ENCODE measurements at places on chromosomes 12 and 14. TPM values are rescaled to one million over a fixed set of nuclear protein-coding genes. Genes with fewer than 3 reads are reported as not detected.

DNA sequence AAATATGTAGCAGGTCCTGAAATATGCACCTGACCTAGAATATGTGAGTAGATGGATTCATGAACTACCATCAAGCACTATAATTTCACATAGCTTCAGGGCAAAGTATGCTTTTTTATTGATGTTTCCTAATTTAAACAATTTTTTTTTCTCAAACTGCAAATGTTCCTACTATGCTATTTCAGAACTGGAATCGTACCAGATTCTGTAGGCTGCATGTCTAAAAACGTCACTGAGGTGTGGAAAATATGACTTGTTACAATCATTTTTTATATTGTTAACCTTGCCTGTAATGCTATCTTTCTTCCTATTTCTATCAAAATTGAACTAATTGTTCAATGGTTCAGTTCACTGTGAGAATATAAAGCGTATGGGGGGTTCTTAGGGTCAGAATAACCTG, 78.0 kb upstream of the RERGL start:
- H3K27ac ChIP-seq: no peak overlapping the region
- no peak for DNase-seq
- H3K4me3 ChIP-seq: no peak overlapping the region
- H3K27me3 ChIP-seq: no peaks in the 10 kb centered on the region
- H3K36me3 ChIP-seq: no peaks in the 10 kb centered on the region

GRCh38 chr14:32306549-32306948, 22.5 kb upstream of the AKAP6 start:
- no peak overlapping the region for H3K27ac ChIP-seq
- H3K4me3 ChIP-seq: no peak overlapping the region
- no peaks in the 10 kb centered on the region for H3K4me1 ChIP-seq
- H3K36me3 ChIP-seq: no peaks in the 10 kb centered on the region
- no peak for DNase-seq

Gene SCN8A
- total RNA-seq: 8.6 TPM

DNA sequence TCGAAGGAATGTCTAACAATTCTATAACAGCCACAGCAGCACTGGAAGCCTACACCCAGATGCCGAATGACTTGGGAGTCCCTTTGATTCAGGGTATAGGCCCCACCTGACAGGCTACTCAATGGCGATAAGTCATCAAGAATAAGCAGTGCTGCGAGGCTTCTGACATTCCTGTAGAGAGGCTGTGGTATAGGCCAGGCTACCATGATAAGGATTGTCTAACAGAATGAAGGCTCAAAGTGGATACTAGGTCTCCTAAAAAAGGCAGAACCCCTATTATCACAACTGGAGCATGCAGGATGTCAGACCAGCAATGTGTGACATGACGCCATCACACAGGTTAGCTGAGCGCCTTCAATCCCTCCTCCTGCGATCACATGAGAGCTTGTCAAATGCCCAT, 53.2 kb downstream of the ZFP36L1 start:
- H3K4me1 ChIP-seq: no peaks in the 10 kb centered on the region
- no peaks in the 10 kb centered on the region for H3K27me3 ChIP-seq
- H3K36me3 ChIP-seq: no peaks in the 10 kb centered on the region
- no peak for DNase-seq
- no peak overlapping the region for H3K4me3 ChIP-seq

- H3K4me1 ChIP-seq: peaks cover 12% of the 10 kb centered on the region
- peaks cover 12% of the 10 kb centered on the region for H3K36me3 ChIP-seq
- no peak overlapping the region for H3K27ac ChIP-seq
- H3K27me3 ChIP-seq: no peaks in the 10 kb centered on the region
- no peak for DNase-seq
- no peak overlapping the region for H3K4me3 ChIP-seq
Observed at GRCh38 chr14:21241218-21241819, 27.9 kb downstream of the HNRNPC start.

- H3K36me3 ChIP-seq: no peaks in the 10 kb centered on the region
- no peak overlapping the region for H3K4me3 ChIP-seq
- H3K27me3 ChIP-seq: no peaks in the 10 kb centered on the region
Observed at GRCh38 chr14:34129927-34130552, 179.2 kb upstream of the EGLN3 start.

- DNase-seq: no peak
- H3K4me1 ChIP-seq: no peaks in the 10 kb centered on the region
- no peaks in the 10 kb centered on the region for H3K27me3 ChIP-seq
- H3K27ac ChIP-seq: no peak overlapping the region
- no peak overlapping the region for H3K4me3 ChIP-seq
- peaks cover 13% of the 10 kb centered on the region for H3K36me3 ChIP-seq
Observed at GRCh38 chr14:77110286-77110685, 12.2 kb downstream of the CIPC start.

DNA sequence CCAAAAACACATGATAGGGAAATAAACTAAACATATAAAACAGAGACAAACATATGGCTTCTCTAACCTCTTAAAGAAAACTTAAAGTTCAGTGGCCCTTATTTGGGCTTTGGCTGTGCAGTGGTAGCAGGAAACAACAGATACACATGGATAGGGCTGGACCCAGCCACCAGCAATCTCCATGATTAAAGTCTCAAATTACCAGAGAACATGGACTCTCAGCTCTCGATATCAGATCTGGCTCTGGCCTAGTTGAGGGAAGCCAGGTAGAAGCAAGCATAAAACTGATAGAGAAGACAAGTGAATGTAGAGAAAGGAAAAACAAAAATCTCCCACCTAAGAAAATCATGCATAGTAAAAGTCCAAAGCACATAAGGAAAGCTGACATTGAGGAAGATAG, 164.8 kb downstream of the ITPR2 start:
- DNase-seq: no peak
- H3K36me3 ChIP-seq: no peaks in the 10 kb centered on the region
- no peaks in the 10 kb centered on the region for H3K27me3 ChIP-seq
- H3K4me3 ChIP-seq: no peak overlapping the region
- H3K4me1 ChIP-seq: no peaks in the 10 kb centered on the region

GRCh38 chr12:15278816-15279658, 43.3 kb upstream of the PTPRO start:
- no peak overlapping the region for H3K4me3 ChIP-seq
- no peak for DNase-seq
- no peak overlapping the region for H3K27ac ChIP-seq
- no peaks in the 10 kb centered on the region for H3K27me3 ChIP-seq
